Ammon's horn (tissue), 1 donor: ENCODE measurements at places on chromosomes 5 and 9.

GRCh38 chr5:88734191-88734640 is 148.8 kb downstream of the MEF2C start:
- DNase-seq, result peak; percentile 59

DNA sequence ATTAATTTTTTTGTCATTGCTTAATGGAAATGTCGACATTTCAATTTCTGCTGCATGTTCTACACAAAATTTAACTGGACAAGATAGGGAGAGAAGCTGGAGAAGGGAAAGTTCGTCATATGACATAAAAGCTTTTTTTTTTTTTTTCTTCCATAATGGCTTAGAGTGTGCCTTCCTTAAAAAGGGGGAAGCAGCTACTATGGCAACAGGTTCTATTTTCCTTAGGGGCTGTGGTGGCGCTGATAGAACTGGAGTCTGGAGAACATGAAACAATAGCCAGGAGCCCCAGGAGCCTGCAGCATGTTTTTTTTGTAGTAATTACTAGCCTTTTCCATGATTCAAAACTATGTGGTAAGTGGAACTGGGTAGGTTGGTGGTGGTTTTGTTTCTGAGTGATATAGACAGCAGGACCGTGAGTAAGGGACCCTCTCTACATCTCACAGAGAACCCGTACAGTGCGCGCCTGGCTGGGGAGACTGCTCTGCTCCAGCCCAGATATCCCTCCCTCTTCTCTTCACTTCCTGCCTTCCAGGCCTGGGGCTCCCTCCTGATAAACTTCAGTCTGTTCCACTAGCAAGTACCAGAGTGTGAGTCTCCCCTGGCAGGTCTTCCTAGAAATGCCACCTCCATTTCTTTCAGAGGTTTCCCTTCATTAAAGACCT is 301.6 kb downstream of the NR3C1 start:
- DNase-seq, result no peak

GRCh38 chr5:176438959-176439757 is 9.0 kb upstream of the FAF2 start:
- DNase-seq, result no peak

- DNase-seq, result peak; percentile 33
These were observed 146.2 kb downstream of the RGS3 start for GRCh38 chr9:113609562-113610318.

DNA sequence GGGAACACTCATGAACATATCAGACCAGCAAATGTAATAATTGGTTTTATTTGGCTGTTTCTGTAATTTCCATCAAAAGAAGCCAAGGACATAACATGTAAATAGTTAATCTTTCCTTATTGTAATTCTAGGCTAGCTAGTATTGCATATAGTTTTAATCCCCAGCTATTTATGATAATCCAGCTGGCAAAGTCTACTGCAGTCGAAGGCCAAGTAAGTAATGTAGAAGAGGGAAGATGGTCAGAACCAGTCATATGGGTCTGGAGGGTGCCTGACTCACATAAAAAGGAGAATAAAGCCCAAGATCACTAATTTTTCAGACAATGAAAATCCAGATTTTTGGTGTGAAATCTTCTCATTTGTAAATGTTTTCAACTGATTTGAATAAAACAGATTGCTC is 106.3 kb downstream of the CCDC192 start:
- no peak for DNase-seq

- no peak for DNase-seq
These were observed 124.3 kb upstream of the RAI14 start for GRCh38 chr5:34531751-34532360.

GRCh38 chr9:123099548-123099947 is 66.1 kb downstream of the GPR21 start:
- DNase-seq, result no peak

- DNase-seq, result no peak
These were observed 988.2 kb upstream of the ARRDC3 start for GRCh38 chr5:92371171-92371888.

GRCh38 chr9:14278291-14278721 is 35.6 kb downstream of the NFIB start:
- DNase-seq, result no peak

- DNase-seq, result no peak
These were observed 11.8 kb downstream of the OTULIN start for GRCh38 chr5:14676320-14676719.

DNA sequence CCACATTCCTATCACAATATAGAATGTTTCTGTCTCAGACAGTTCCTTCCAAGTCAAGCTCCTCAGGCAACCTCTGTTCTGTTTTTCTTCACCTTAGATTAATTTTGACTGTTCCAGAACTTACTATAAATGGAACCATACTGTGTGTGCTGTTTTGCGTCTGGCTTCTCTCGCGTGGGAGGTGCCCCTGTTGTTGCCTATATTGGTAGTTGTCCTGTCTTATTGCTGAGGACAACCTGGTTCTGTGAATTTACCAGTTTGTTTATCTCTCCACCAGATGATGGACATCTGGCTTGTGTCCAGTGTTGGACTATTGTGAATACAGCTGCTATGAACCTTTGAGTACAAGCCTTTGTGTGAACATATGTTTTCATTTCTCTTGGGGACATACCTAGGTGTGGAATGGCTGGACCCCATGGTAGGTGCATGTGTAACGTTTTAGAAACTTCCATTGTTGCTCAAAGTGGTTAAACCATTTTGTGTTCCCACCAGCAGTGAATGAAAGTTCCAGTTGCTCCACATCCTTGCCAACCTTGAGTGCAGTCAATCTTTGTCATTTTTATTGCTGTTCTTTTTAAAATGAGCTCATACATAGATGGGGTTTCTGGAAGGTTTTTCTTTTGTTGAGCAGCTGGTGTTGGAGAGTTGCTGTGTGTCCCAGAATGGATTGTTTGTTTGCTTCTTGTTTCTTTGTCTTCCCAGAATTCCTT is 18.1 kb downstream of the HMCN2 start:
- no peak for DNase-seq

DNA sequence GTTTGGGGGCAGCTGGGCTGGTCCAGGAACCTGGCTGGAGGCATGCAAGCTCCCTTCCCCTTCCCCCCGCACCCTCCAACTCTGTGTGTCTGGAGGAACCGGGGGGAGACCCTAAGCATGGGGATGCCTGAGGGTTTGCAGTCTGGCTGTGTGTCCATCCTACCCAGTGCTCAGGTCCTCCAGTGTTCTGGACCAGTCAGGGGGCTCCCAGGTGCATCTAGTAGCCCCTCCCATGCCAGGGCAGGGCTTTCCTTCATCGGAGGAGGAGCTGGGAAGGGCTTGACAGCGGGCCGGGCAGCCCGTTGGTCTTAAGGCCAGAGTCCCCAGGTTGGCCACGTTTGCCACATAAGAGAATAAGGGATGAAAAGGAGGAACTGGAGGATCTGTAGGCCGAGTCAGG is 62.6 kb upstream of the IGFBPL1 start:
- no peak for DNase-seq

DNA sequence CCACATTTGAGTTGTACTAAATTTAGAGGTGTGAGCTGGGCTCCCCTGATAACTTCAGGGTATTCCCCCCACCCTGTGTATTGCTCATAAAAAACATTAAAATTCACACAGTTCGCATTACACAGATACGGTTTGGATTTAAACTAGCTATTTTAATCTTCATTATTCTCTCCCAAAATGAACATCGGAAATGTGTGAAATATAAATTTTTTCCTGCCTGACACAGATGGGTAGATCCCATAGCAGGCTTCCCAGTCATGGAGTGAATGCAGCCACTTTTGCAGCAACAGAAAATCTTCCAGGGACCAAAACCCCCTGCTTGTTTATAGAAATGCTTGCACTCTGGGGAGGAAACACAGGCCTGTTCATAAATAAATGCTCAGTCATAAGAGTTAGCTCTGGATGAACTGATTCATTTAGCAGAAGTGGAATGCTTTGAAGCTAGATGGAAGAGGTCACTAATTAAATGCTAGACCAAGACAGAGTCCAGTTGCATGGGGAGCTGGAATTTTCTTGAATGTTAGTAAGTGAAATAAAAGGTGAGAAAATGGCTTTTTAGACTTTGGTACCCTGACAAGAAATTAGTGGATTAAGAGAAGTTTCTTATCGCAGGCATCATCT is 115.6 kb downstream of the PDE8B start:
- no peak for DNase-seq

DNA sequence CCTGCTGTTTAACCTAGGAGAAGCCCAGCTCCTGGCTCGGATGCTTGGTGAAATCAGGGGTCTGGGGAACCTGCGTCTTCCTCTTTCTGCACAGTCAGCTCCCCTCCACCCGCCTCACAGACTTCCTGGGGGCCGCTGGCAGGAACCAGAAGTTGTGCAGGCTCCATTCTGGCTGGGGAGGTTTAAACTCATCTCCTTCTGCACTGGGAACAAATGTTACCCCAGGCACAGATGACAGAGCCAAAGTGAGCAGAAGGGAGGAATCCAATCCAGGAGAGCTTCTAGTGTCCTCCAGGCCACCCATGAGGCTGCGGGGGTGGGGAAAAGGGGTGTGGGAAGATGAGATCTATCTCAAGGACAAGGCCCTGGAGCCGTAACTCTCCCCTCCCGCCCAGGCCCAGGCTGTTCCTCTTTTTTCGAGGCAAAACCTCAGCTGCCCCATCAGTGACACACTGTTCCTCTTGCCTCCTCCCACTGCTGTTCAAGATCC is 31.2 kb downstream of the KCNMB1 start:
- peak; percentile 66 for DNase-seq

GRCh38 chr5:119080936-119081335 is 10.0 kb downstream of the DMXL1 start:
- DNase-seq, result no peak

DNA sequence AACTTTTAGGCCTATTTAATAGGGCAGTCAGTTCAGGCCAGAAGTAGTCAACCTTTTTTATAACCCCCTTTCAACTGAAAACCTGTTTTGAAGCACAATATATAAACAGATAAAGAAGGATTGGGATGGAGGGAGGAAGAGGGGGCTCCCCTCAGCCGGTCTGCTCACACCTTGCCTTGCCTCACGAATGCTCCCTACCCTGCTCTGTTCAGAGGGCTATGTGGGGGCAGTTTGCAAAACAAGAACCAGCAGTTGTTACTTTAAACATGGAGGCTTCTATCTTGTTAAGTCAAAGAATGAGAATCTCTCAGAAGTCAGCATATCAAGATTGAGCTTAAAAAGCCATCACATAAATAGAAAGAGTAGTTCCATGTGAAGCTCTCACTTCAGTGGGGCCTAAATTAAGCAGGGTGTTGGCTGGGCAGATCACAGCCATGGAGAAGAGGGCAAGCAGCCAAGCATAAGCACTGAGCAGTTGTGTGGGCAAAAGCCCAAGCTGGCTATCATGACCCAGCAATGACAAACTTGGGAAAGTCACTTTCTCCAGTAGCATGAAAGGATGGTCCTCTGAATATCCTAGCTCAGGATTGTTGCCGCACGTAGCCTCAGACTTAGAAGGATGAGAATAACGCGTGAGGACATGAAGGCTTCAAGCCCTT is 70.6 kb downstream of the ALDH1A1 start:
- peak; percentile 15 for DNase-seq

GRCh38 chr5:82151662-82152061 is 126.5 kb downstream of the RPS23 start:
- no peak for DNase-seq

DNA sequence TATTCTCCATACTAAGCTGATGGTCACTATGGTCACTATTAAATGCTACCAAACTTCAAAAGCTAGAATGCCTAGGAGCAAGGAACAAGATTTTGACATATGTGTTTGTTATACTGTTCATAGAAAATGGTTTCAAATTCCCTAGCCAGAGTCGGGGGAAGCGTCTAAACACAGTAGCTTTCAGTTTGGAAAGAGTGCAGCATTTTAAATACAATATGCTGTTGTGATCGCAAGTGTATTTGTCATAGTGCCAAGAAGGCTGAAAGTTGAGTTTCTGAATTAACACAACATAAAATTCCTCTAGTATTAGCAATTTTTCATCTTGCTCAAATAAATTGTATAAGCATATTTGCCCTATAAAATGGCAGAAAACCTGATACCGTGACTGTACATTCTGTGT is 280.4 kb downstream of the ZNF608 start:
- DNase-seq, result no peak

- DNase-seq, result no peak
These were observed 7.4 kb upstream of the CDC42SE2 start for GRCh38 chr5:131256507-131256823.

DNA sequence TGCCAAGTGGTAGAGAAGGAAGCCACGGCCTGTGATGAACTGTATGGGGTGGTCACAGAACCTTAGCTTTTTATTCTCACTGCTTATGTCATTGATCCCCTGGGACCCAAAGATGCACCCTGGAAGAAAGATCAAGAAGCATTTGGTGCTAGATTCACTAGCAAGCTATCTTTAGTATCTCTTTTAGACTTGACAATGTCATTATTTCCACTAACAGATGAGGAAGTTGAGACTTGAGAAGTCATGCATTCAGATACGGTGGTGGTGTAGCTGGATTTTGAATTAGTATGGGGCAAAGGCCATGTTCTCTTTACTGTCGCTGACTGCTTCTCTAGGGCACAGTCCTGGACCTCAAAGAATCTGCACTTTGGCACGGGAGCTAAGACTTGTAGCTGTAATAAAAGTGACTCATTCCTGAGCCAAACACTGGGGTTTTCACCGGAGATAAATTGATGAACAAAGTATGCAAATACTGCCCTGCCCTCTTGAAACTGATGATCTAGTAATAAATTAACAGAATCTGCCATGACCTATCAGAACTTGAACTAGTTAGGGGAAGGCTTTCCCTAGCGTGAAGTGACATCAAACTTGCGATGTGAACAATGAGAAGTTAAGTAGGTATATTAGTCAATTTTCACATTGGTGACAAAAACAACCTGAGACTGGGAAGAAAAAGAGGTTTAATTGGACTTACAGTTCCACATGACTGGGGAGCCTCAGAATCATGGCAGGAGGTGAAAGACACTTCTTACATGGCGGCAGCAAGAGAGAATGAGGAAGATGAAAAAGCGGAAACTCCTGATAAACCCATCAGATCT is 5.4 kb downstream of the GDA start:
- no peak for DNase-seq

GRCh38 chr9:116039312-116039711 is 114.3 kb upstream of the PAPPA start:
- no peak for DNase-seq

- peak; percentile 36 for DNase-seq
These were observed 181.0 kb upstream of the PITX1 start for GRCh38 chr5:135214897-135215616.

GRCh38 chr5:56639476-56639875 is 175.9 kb upstream of the MAP3K1 start:
- peak; percentile 17 for DNase-seq

DNA sequence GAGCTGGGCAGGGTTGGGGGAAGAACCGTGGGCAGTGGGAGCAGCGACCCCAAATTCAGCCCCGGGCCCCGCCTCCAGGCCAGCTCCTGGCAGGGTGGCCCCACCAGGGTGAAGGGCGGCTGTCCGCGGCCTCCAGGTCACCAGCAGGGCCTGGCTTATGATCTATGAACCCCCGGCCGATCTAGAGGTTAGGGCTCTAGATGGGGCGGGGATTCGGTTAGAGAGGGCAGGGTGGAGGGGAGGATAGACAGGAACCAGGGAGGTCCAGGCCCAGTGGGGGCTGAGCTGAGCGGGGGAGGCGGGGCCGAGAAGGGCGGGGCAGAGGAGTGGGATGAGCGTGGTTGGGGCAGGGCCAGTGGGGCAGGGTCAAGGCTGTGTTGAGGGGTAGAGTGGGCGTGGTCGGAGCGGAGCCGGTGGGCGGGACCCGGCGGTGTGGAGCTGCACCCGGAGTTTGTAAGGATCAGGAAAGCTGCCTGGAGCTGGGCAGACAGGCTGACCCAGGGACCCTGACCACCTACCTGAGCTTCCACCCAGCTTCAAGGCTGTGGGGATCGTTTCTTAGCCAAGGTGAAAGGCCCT is 29.3 kb upstream of the OBP2B start:
- DNase-seq, result peak; percentile 33

- DNase-seq, result no peak
These were observed 134.5 kb downstream of the DAB2IP start for GRCh38 chr9:121785673-121786542.
